GDM1 (cell line): ENCODE measurements at places on chromosomes 16 and 17.

- no peak for DNase-seq
Measured at GRCh38 chr17:44273607-44274006, 5.7 kb upstream of the SLC4A1 start.

DNA sequence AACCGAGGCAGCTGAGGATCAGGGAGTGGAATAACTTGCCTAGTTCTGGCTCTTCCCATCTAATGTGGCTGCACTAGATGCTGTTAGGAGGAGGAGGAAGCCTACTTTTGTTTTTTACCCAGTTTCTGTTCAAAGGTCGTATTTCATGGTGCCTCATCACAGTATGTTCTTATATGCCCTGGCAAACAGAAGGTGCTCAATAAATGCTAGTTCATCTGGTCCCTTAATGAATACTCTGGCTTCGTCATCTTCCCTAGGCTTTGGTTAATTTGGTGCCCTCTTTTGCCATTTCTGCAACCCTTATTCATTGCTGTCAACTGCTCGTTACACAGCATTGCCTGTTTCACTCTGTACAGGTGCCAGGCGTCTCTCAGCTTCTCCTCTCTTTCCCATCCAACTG is 151.7 kb downstream of the WWOX start:
- no peak for DNase-seq

DNA sequence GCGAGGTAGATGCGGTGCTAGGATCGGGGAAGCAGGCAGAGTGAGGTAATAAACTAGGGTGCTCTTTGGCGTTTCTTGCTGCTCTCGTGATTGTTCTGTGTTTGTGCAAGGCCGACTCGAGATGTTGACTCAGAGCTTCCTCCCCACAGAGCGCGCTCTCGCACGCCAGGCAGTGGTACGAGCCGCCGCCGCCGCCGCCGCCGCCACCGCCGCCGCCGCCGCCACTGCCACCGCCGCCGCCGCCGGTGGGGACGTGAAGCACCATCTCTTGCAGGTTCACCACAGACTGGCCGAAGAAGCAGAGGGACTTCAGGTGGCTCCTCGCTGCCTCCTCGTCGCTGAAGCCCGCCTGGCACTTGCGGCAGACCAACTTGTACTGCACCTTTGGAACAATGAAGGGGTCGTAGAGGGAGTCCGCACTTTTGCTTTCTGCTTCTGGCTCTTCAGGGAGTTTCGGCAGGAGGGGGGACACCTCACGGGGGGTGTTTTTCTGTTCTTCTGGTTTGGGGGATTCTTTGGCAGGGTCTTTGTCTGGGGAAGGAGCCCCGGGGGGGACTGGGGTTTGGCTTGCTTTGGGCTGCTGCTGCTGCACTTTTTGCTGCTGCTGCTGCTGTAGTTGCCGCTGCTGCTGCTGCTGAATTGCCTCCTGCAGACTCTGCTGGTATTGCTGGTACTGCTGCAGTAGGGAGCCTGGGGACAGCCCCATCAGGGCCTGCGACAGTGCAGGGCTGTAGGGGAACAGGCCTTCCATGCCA is 260.2 kb downstream of the ZFHX3 start:
- no peak for DNase-seq

GRCh38 chr17:31294231-31294630 is 2.8 kb downstream of the OMG start:
- no peak for DNase-seq

GRCh38 chr17:20284570-20285295 is 182.6 kb downstream of the LGALS9B start:
- DNase-seq = no peak

DNA sequence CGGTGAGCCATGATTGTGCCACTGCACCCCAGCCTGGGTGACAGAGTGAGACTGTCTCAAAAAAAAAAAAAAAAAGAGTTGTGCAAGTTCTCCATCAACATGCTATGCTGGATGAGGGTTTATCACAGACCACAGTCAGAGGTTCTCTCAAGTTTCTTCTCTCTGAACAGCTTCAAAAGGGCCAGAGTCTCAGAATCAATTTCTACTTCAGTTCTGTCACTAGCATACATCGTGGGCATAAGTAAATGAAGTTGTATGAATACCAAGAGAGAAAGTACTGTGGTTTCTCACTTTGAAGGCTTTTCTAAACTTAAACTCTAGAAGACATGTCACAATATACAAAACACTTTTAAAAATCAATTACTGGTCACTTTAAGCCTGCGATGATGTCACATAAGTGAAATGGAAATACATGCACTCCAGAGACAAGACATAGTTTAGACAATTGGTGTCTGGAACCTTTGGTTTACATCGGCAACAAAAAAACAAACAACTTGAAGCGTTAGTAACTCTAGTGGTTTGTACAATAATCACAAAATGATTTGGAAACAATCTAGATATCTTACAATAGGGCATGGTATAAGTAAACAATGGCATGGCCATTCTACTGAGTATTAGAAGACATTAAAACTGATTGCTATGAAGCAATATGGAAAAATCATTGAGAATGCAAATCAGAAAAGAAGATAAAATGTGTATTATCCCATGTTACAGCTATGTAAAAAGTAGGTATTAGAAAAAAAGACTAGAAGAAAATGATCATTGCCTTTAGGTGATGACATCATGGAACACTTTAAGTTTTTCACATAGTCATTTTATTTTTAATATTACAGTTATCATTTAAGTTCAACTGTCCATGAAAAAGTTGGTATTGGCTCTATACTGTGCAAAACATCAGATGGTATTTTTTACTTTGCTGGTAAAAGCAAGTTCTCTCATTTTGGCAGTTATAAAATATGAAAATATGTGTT is 232.3 kb downstream of the ZFHX3 start:
- no peak for DNase-seq

- DNase-seq = no peak
Measured at GRCh38 chr17:32266389-32267301, 1.0 kb downstream of the RHBDL3 start.

DNA sequence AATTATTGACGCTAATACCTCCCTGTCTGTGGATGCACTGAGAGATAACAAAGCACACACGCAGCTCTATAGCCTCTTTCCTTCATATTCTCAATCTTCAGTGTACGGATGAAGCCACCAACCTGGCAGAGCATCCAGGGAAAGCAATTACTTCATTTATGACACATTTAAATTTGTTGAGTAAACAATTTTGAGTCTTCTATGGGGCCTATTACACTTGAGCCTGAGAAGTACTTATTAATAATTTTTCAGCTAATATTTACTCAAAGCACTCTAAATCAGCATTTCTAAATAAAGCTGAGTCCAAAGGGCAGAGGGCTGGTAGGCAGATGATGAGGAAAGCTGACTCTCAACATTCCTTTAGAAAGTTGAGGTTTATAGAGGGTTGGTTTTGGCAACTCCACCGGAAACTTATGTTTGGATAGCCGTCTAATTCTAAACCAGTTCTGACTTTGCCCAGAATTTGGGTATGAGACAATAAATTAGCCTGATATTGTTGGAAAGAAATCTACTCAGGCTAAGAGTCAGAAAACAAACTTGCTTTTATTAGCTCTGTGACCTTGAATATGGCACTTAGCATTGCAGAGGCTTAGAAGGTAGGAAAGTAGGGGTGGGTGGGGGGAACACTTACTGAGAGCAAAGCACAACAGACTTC is 643.5 kb downstream of the CDH11 start:
- no peak for DNase-seq

GRCh38 chr16:87056083-87056482 is 261.1 kb downstream of the C16orf95 start:
- DNase-seq = no peak

DNA sequence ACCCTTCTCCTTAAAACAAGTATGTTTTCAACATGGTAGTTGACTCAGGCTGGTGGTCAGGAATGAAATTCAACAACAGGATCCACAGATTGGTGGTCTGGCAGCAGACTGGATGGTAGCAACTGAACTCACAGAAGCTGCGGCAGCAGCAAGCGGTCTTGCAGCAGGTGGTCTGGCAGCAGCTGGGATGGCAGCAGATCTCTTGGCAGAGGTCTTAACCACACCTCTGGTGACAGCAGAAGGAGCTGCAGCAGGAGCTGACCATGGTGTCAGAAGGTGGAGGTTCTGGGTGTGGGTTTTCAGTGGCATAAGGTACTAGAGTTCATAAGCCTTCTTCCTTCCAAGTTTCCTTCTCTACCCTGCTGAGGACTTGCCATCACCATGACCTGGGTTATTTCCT is 2.2 kb upstream of the KRTAP4-1 start:
- no peak for DNase-seq

GRCh38 chr16:20901436-20902112 is 1.0 kb downstream of the LYRM1 start:
- DNase-seq = peak; percentile 7

GRCh38 chr17:15278380-15278779 is 13.3 kb upstream of the PMP22 start:
- no peak for DNase-seq

GRCh38 chr16:64695684-64696083 is 426.2 kb downstream of the CDH11 start:
- no peak for DNase-seq

DNA sequence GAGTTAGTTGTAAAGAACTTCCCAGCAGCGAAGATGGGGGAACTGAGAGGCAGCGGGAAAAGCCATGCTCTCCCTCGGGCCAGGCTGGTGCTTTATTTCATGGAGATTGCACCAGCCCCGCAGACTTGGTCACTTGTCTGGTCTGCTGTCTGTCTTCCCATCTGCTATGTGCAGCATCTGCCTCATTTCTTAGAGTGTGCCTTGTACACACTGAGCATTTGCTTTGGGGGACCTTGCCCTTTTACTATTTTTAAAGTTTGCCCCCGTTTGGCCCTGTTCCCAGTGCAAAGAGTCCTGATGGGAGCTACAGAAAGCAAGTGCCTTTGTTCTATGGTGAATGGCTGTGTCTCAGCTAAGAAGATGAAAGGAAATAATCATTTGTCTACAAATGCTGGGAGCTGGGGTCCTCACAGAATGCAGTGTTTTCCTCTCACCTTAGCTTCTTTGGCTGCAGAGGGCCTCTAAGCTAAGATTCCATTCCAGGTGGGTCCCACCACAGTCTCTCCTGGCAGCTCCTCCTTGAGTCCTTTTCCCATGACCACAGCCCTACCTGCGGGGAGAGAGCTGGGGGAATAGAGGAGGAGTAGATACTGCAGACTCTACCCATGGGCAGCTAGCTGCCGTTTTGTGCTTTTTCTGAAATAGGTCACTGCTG is 25.1 kb upstream of the CNOT1 start:
- DNase-seq = no peak

DNA sequence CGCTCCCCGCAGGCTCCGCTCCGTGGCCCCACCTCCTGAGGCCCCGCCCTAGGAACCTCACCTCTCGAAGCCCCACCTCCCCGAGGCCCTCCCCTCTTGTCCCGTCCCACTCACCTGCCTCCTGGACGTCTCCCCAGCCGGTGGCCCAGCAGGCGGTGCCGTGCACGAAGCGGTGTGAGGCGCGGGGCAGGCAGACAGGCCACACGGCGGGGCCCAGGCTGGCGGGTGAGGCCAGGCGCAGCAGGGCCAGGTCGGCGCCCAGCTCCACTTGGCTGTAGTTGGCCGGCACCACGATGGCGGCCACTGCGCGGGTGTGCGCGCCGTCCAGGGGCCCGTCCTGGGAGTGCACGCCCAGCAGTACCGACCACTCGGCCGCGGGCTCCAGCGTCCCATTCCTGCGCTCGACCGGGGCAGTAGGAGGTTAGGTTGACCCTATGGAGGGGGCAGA is 1.6 kb downstream of the PRSS36 start:
- no peak for DNase-seq

DNA sequence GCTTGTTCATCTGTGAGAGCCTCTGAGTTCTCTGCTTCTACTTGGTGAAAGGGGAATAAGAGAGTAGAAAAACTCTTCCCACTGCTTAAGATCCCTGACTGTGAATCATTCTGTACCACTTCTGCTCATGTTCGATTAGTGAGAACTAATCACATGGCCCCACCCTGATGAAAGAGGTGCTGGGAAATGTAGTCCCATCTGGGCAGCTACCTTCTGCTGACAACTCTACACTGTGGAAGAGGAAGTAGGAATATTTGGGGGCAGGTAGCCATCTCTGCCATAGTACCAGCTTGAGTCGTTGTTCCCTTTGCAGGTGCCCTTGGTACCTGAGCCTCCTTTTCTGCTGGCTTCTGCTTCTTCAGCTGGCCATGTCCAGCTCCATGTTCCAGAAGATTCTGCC is 29.9 kb downstream of the NKD1 start:
- no peak for DNase-seq

GRCh38 chr17:10147040-10147439 is 51.4 kb downstream of the GAS7 start:
- DNase-seq = no peak

DNA sequence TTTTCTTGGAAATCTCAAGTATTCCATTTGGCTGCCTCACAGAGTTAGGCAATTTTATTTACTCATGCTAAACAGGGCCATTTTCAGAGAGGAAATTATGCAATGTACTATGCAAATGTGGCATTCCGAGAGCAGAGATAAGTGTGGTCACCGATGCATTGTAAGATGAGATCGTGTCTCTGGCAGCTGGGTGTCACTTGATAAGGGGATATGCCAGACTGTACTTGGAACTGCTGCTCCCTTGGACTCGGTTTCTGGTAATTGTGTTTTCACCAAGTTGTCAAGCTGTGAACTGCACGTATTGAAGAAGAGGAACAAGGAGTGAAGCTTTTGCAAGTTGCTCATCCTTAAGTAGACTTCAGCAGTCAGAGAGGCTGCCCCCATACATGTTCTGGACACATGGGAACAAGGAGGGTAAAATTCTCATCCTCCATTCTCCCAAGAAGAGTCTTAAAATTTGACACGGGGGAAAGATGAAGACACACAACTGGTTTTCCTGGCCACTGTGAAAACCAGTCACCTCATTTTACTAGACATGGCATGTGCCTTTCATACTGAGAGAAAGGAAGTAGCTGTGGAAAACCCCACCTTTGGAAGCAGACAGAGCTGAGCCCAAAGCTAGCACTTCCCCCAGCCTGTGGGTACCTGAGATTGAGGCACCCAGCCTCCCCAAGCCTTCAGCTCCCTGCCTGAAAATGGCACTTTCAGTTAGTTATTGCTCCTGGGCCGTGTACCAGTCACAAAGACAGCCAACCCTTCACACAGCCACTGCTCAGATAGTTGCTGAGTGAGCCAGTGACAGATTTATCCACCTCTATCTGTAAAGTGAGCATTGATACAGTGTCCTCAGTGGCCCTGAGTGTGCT is 150.7 kb downstream of the SOCS1 start:
- no peak for DNase-seq

DNA sequence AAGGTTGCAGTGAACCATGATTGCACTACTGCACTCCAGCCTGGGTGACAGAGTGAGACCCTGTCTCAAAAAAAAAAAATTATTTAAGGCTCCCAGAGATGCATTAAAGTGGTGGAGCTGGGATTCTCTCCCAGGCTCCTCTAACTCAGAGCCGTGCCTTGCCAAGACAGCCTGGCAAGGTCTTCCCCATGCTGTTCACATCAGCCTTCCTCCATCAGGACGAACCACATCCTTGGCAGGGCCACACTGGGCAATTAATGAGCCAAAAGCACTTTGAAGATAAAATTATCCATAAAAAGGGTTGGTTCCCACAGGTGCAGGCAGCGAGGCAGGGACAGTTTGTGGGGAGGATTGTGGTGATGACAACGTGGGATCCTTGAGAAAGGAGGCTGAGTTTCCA is 19.8 kb upstream of the BBS2 start:
- DNase-seq = no peak
